BE2C (cell line): ENCODE measurements at places on chromosomes 12 and 14.

- no peak for DNase-seq
These were observed 27.8 kb upstream of the GPR132 start for GRCh38 chr14:105093038-105093430.

DNA sequence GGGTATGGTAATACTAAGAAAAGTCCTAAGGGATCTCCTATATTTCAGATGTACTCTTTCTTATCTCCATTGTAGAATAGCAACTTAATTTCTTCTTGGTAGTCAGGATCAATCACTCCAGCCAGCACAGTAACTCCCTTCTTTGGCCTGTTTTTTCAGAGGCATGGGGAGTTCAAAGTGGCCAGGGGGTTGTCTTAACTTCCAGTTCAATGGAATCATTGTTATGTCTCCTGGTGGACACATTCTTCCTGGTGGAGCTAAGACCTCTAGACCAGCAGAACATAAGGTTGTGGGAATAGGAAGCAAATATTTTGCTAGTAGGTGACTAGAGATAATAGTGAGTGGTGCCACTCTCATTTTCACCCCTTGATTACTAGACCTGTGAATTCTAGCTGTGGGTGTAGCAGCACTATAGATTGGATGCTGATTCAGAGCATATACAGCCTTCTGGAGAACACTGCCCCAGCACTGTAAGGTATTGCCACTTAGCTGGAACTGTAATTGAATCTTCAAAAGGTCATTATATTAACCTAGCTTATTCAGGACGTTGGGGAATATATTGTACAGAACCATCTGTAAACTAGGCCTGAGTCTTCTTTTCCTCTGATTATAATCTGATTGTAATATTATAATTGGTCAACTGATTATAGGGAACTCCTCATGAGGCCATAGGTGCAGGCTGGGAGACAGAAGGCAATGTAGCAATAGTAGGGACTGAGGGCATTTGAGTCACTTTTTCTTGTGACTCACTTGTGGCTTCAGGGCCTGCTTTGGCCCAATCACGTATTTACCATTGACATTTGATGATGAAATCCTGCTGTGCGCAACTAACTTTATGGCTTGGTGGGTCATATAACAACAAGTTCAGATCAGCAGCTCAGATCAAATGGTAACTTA is 60.2 kb upstream of the ATP2B1 start:
- DNase-seq, result peak; percentile 10

- no peak for DNase-seq
These were observed 247.8 kb downstream of the MDGA2 start for GRCh38 chr14:47427629-47428028.

GRCh38 chr14:32726516-32726915 is 212.2 kb upstream of the NPAS3 start:
- DNase-seq, result no peak

DNA sequence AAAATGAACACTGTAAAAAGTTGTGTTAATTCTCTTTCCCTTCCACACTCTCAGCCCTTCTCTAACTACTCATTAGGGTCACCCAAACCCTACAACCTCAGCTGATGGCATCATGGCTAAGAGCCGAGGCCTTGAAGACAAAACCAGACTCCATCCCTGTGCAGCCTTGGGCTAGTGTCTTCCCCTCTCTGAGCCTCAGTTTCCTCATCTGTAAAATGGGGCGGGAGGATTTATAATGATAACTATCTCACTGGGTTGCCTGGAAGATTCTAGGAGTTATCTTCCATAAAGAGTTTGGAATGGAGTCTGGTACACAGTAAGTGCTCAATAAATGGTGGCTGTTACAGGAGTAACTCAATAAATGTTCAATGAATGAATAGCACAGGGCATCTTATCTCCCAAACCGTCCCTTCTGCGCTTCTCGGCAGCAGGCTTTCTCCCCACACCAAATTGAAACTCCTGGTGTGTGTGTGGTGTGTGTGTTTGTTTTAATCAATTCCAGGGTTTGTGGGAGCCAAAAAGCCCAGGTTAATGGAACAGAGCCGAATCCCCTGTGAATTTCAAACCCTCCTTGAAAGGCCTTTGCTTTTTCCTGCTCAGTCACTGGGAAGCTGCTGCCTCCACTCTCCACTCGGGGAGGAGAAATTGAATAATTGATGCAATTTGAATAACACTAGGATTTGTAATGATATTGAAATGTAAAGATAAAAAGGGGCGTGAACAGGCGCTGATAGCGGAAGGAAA is 61.2 kb upstream of the FAM222A start:
- peak; percentile 49 for DNase-seq

GRCh38 chr14:34662561-34663088 is 32.7 kb upstream of the SNX6 start:
- no peak for DNase-seq

- DNase-seq, result no peak
These were observed 52.0 kb upstream of the RIMBP2 start for GRCh38 chr12:130768120-130768519.

GRCh38 chr12:52800259-52800917 is 4.5 kb upstream of the KRT3 start:
- no peak for DNase-seq

DNA sequence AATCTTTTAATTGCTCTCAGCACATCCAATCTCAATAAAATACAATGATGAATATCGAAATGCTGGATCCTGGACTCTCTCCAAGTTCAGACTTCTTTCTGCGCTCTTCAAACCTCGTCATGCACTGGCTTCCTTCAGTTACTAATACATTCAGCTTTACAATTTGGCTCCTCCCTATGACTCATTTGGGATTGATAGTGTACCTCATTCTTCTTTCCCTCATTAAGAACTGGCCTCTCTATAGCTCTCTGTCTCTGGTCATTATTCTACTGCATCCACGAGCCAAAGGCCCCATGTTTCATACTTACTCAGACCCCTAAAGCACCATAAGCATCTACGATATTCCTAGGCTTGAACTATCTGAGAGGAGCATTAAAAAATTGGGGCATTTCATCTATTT is 4.9 kb downstream of the TSPAN8 start:
- DNase-seq, result no peak

DNA sequence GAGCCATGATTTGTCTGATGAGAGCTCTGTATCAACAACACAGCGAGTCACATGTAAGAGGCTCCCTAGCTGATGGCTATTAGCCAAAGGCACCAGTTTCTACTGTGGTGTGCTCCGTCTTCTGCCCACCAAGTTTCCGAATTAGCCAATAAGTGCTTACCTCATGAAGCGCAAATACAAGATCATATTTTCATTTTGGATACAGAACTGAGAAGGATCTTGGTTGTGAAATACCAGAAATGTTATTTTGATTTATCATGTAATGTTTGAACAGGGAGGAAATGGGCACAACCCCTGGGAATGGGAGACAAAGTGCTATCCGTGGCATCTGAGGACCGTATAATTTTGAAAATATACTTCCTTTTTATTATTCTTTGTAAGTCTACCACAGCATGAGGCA is 234.3 kb downstream of the DACT1 start:
- no peak for DNase-seq

DNA sequence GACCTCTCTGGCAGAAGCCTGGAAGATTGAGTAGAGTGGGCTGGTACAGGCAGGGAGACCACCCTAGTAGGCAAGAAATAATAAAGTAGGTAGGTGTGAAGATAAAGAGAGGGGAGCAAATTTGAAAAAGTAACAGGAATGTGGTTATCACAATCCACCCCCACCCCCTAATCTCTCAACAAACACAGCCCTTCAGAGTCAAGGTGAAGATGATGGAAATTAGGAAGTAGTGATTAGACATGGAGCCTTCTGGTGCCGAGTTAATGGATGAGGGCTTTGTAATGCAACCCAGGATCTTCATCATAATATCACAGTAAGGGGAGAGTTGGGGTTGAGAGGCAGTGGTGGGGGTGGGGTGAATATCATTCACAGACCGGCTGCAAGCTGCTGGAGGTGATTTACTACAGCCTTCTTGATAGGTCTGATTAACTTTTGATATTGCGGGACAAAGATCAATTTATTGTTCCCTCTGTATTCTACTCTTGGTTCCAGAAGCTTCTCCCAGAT is 29.2 kb upstream of the CRY1 start:
- no peak for DNase-seq

- no peak for DNase-seq
These were observed 82.3 kb downstream of the ITPR2 start for GRCh38 chr12:26750531-26751175.

GRCh38 chr14:93103392-93104080 is 12.2 kb downstream of the ITPK1 start:
- DNase-seq, result no peak

- DNase-seq, result no peak
These were observed 74.9 kb upstream of the SLCO1C1 start for GRCh38 chr12:20620261-20620660.

DNA sequence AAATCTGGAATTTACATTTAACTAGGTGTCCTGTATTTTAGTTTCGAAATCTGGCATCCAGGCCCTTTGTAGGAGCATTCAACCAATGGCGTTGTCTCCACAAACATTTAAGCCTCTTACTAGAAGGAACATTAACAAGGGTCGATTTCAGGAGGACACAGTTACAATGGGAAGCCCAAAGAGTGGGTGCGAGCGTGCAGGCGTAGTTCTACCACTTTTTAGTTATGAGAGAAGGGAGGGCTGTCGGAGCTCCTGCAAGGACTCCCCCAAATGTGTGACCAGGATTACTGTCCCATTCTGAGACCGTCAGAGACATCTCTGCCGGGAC is 365 bp upstream of the ABHD4 start:
- DNase-seq, result no peak

DNA sequence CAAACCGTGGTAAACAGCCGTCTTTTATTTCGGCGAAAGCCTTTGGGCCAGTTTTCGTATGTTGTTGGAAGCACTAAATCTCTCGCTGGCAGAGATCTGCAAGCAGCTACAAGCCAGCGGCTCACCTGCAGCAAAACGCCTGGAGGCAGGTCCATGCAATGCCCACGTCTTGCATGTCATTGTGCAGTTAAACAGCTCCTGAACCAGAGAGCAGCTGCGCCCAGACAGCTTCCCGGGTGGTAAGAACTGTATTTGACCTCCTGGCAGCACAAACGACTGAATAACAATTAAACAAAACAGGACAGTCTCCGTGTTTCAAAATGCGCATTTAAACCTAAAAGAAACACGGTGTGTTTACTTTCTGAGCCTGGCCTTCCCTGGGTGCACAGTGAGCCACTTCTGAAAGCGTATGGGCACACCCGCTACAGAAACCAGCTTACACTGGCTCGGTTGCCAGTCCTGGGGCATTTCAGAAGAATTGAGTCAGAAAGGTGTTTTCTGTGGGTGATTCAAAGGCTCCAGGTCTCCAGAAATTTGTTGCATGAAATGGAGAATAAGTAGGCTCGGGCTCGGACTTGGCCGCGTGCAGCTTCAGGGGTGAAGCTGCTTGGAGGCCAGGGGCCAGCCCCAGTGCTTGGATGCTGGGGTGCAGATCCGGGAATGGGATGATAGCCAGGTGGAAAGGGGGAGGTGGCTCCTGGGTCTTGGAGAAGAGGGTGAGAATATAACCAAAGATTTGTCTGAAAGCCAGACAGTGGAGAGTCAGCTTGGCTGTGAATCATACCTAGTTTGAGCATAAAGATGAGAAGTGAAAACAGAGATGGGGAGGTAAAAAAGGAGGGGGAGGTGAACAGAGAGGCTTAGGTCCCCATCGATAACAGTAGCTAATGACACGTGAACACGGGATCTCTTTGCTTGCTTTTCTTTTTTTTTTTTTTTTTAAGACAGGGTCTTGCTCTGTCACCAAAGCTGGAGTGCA is 24.9 kb upstream of the FZD10 start:
- no peak for DNase-seq

DNA sequence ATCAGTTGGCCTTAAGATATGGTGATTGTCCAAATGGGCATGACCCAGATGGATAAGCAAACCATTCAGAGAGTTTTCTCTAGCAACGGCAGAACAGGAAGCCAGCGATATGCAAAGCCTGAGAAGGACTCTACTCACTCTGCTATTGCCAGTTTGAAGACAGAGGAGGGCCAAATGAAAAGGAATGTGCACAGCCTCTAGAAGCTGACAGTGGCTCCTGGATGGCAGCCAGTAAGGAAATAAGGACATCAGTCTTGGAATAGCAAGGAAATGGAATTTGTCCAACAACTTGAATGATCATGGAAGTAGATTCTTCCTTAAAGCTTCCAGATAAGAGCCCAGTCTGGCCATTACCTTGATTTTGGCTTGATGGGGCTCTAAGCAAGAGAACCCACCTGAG is 60.0 kb downstream of the TMTC2 start:
- DNase-seq, result no peak

DNA sequence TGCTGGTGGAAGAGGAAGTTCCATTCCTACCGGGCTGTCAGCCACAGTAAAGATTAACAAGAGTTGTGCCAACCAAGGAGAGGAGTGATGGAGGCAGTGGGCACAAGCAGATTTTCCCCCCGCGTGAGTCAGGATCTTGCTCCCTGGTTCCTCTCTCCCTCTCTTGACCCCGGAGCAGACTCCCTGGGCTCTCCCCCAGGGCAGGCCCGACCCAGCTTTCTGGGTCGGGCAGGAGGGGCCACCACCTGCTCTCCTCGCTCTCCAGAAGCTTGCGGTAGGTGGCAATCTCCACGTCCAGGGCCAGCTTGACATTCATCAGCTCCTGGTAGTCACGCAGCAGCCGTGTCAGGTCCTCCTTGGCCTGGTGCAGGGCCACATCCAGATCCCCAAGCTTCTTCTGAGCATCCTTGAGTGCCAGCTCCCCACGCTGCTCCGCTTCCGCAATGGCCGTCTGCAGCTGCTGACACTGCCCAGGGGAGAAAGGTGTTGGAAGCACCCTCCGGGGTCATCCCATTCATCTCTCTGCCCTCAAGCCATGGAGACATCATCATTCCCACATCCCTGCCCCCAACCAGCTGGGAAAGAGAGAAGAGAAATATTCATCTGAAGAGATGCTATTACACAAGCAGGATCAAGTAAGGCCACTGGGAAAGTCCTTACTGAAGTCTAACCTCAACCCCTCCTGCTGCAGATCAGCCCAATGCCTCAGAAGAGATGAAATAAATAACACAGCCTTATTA is 9.0 kb upstream of the KRT4 start:
- DNase-seq, result no peak

DNA sequence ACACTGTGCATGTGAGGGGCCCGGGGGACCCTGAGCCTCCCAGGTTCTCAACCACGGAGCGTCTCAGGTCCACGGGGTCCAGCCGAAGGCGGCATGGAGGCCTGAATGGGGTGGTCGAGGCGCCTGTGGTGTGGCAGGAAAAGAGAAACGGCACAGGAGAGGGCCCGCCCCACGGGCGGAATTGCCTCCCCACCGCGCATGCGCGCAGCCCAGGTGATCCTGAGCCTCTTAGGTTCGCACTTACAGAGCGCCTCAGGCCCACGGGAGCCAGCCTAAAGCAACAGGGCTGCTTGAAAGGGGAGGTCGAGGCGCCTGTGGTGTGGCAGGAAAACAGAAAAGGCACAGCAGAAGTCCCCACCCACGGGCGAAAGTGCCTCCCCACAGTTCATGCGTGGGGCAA is 311.0 kb downstream of the ALG10 start:
- no peak for DNase-seq

DNA sequence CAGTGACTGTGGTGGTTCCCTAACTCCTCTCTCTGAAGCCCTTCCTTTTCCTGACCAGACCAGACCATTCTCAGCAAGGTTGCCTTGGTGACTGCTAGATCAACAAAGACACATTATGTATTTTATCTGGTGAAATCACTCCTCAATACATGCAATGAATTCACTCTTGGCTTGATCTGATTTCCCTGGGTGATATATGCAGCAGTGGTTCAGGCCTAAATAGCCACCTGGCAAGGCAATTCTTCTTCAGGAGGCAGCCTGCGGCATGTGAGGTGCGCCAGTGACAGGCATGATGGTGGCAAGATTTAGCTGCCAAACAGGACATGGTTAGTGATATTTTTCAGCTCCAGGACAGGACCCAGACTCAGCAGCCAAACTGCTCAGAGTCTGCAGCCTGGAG is 350.3 kb upstream of the CCDC196 start:
- no peak for DNase-seq
